ENCODE measurements at places on chromosomes 6 and 20.

GRCh38 chr6:157312757-157313156, 10.6 kb downstream of the TMEM242 start:
- no peak for DNase-seq

GRCh38 chr6:2820415-2820814, 21.2 kb downstream of the SERPINB1 start:
- DNase-seq, result no peak

GRCh38 chr6:15380351-15380750, 134.5 kb downstream of the JARID2 start:
- no peak for DNase-seq

GRCh38 chr6:108610270-108610839, 49.6 kb downstream of the FOXO3 start:
- DNase-seq, result no peak

- no peak for DNase-seq
These were observed 44.0 kb downstream of the SIM1 start for GRCh38 chr6:100420711-100421110.

DNA sequence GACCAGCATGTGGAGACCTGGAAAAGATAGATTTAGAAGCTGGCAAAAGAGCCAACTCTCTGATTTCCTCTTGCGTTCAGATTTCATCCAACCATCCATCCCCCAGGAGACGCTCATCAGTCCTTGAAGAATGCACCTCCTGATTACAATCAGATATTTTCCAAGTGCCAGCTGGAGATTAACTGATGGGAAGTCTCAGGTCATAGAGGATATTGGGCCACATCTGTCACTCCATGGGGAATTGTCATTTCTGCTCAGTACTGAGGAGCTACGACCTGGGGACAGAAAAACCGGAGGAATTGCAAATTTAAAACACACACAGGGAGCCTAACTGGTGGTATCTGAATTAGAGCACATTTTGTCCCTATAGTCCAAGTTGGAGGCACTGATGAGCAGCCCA, 496.2 kb upstream of the SULF2 start:
- no peak for DNase-seq

GRCh38 chr6:52417675-52418111, 2.4 kb upstream of the EFHC1 start:
- no peak for DNase-seq

- peak; percentile 32 for DNase-seq
These were observed 63.5 kb downstream of the HMGN3 start for GRCh38 chr6:79170959-79171358.

GRCh38 chr6:131424475-131424874, 148.6 kb upstream of the ARG1 start:
- DNase-seq, result no peak

- DNase-seq, result no peak
These were observed 14.3 kb downstream of the ACSS1 start for GRCh38 chr20:25043499-25044260.

DNA sequence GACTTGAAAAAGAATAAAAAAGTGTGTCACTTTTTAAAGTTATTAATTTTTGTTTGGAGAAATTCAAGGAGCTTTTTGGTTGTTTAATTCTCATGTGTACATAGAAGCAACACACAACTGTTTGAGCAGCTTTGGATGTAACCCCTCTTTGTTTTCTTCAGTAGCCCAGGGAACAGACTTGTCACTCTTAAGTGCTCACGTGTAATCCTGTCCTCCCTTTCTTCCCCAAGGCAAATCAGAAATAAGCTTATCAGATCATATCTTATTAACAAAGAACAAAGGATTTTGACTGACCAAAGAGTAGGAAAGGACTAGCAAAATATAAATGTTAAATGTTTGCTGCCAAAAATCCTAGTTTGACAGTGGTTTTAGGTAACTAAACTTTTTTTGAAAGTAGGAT, 7.3 kb upstream of the FLRT3 start:
- no peak for DNase-seq

DNA sequence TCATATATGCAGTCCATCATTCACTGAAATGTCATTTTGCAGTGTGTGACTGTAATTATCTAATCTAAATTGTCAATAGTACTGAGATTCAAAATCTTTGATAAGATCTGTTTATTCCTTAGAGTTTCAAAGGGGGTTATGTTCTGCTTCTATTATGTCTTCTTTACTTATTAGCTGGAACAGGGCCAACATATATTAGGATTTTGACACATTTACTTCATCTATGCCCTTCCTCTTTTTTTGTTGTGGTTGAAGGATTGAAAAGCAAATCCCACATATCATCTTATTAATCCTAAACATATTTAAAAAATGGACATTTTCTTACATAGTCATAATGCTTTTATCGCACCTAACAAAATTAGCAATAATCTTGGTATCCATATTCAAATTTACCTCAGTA, 30.3 kb upstream of the MAS1 start:
- DNase-seq, result no peak

DNA sequence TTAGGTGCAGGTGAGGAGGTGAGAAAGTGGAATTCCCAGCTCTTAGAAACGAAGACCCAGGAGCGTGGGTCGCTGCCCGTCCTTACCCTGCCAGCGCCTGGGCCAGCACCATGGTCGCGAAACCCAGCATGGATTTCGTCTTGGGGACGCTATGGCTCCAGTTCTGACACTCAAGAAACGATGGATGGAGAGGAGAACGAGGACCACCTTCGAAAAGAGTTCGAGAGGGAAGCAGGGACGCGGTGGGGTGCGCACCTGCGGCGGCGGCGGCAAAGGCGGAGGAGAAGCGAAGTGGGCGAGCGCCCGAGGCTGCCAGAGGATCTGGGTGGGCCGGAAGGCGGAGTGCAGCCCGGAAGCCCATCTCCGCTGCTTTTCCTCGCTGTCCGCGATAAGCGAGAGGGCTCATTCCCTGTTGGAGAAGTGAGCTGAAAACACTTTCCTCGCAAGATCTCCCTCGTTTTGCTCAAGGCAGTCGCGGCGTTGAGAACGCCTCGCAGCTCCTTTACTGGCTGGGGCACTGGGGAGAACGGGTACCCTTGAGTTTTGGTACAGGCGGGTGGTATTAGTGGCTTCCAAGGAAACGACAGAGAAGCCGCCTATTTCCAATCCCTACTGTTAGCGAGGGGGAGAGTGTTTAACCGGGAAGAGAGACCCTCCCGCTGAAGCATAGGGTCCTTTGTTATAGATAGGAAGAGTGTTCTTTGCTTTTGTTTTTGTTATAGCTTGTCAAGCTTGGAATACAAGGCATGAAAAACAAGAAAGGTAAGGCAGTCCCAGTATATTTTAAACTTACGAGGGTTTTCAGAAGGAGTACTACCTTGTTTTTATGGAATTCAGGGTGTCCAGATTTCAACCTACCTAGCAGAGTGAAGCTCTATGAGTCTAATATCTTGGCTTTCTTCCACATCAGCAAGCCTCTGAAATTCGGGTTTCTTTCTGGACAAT, 109.5 kb downstream of the TRIM27 start:
- DNase-seq, result no peak

DNA sequence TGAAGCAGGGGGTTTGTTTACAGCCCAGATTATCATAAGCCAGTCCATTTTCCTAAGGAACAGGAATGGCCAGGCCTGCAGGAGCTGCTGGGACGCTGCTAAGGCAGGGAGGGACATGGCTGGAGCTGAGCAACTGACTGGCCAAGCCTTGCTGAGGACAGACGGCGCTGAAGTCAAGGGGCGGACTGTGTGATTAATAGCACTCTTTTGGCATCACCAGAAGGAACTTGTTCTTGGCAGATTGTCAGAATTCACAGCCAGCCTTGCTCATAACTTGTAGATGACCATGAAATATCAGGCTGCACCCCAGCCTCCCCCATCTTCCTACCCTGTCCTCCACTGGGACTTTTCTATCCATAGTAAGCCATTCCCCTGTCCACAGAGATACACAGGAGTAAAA, 218.8 kb upstream of the RNF24 start:
- no peak for DNase-seq

GRCh38 chr6:2542858-2543218, 207.9 kb downstream of the MYLK4 start:
- peak; percentile 40 for DNase-seq

DNA sequence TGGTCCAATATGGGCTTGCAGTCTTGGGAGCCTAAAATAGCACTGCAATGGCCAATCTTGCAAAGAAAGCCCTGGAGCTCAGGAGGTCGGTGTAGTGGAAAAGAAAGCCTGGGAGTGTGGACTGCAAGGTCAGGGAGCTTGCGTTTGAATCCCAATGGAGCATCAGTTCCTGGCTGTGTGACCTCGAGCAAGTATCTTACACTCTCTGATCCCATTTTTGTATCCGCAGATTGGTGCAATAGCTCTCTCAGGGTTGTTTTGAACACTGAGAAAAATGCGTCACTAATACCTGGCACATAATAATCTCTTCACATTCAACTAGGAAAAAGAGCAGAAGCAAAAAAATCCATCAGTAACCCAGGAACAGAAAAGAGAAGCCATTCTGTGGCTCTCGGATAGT, 7.3 kb downstream of the PMEPA1 start:
- DNase-seq, result no peak

DNA sequence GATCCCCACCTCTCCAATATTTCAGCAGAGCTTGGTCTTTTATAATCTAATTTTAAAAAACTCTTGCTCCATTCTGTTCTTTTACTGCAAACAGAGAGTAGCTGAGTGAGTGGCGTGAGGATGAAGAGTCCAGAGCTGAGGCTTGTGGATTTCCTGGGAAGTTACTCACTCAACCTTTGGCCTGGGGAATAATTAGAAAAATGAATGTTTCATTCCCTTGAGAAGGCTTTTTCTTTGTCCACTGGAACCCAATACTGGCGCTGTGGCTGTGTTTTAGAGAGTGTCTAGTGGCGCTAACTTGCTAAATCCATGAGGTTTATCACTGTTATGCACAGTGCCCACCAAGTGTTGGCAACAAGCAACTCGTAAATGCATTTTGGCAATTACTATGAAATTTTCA, 251.5 kb downstream of the HIVEP2 start:
- peak; percentile 5 for DNase-seq

DNA sequence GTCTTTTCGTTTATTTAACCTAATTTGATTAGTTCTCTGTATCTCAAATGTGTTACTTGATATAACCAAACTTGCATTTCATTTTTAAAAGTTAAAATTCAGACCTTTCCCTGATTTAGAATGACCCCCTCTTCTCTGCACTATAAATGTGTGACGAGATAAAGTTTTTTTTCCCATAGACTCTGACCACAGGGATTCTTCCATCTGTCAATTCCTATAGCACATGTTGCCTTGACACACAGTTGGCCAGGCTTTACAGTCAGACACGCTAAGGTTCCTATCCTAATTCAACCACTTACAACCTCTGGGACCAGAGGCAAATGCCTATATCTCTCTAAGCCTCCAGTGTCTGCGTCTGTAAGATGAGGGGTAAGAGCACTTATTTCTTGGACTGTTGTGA, 40.6 kb downstream of the KCNS1 start:
- DNase-seq, result no peak

GRCh38 chr6:25233226-25233625, 45.9 kb upstream of the CARMIL1 start:
- DNase-seq, result no peak

DNA sequence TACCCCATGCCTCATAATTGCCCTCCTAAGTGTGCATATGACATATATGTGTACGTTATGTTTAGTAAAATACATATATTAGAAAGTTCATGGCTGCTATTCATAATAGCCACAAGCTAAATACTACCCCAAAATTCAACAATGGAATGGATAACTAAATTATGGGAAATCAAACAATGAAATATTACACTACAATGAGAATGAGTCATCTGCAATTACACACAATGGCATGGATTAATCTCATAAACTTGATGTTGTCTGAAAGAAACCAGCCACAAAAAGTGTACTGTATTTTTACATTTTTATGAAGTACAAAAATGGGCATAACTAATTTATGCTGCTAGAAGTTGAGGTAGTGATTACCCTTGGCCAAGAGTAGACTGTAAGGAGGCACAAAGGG, 477.0 kb downstream of the HAO1 start:
- DNase-seq, result no peak

DNA sequence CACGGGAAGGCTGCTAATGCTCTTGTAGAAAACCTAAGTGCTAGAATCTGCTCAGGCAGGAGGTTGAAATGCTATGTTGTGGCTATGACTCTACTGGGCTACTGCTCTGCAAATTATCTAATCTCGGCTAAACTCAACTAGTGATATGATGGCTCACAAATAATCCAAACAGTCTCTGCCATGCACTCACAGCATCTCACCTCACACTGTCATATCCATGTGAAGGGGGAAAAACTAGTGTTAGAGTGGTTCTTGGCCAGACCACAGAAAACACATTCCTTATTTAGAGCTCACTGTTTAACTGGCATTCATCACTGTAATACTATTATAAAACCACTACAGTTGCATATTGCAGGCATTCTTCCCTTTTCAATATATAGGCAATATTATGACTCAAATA, 81.8 kb upstream of the DST start:
- no peak for DNase-seq

- DNase-seq, result no peak
These were observed 18.9 kb upstream of the ADGRF5 start for GRCh38 chr6:46940433-46941226.

GRCh38 chr6:138529478-138529877, 30.2 kb upstream of the NHSL1 start:
- no peak for DNase-seq

DNA sequence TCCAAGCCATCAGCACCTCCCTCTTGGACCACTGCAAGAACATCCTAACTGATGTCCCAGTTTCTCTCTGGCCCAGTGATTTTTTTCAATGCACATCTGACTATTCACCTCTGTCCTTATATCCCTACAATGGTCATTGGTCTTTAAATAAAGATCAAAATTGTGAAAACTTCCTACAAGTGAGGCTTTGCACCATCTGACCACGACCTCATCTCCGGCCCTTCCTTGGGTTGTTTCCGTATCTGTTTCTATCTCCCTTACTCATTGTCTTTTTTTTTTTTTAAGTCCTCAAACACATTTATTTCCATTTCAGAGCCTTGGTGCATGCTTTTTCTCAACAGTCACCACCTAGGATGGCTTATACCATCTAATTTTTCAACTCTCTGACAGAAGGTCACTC, 88.1 kb downstream of the IPCEF1 start:
- DNase-seq, result no peak

DNA sequence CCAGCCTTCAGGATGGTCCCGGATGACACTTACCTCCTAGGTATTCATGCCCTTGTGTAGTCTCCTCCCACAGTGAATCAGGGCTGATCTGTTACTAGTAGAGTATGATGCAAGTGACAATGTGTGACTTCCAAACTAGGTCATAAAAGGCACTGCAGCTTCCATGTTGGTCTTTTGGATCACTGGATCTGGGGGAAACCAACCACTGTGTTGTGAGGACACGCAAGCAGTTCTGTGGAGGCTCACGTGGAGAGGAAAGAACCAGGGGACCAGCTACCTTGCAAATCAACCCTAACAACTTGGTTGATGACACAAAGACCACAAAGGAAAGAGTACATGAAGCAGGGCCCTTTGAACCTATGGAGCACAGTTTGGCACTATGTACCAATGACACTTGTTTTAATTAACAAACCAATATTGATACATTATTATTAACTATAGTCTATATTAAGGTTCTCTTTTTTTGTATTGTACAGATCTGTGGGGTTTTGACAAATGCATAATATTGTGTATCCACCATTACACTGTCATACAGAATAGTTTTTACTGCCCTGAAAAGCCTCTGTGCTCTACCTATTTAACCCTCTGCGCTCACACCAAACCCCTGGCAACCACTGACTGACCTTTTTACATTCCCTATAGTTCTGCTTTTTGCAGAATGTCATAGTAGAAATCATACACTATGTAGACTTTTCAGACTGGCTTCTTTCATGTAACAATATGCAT, 16.3 kb upstream of the SDCBP2 start:
- DNase-seq, result no peak

- no peak for DNase-seq
These were observed 693 bp upstream of the GNAS-AS1 start for GRCh38 chr20:58851221-58851968.

Data from fibroblast of skin of left biceps (primary cell).